Activated CD4-positive, alpha-beta T cell treated with anti-CD3 and anti-CD28 coated beads, Interleukin-2, amount 50 U/mL, for 1 hour (primary cell): ENCODE measurements at places on chromosomes 4 and X.

DNA sequence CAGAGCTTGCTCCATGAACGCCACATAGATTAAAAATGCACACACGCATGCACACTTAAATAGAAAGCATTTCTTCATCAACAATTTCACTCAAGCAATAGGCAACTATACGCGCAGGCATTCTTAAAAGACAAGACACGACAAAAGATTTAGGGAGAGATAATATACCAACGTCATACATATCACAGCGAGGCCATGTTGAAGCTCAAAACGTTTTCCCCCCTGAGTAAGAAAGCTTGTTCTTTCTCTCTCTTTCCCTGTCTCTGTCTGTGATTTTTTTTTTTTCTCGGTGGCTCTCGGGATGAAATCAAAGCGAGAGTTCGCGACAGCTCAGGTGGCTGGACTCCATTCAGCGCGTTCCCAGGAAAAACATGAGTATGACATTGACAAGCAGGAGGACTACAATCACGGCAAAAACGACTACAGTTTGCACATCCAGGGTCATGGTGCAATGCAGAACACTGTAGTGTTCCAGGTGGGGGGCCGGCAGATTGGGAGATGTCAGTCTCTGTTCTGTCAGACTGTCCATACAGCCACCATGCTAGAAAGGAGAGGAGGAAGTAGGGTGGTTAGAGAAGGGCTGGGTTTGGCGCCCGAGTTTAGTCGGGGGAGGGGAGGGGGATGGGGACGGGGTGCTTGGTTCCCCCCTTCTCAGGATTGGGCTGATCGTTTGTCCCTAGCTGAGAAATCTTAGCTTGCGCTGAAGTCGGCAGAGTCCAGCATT lies 30.7 kb downstream of the ARHGEF9 start:
- peak; percentile 11 for DNase-seq

DNA sequence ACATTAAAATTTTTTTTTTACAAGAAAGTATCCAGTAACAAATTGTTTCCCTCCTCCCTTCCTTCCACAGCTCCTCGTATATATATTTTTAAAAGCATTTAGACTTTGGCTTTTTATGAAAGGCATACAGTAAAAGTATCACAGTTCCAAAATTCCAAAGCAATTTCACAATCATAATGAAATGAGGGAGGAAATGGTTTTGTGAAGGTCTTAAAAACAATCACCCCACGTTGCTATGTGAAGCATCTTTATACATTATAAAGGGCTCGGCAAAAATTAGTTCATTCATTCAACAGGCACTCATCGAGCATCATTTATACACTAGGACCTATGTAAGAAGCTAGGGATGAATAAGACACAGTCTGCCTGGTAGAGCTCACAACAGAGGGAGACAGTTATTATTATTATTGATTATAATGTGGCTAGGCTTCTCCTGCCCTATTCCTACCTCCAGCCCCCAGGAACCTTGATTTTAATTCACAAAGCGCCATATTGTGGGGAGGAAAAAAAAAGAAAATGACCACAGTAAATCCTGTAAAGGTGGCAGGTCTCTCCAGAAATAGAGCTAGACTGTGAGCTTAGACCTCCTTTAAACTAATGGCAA lies 239.9 kb downstream of the MAML3 start:
- DNase-seq, result no peak

GRCh38 chr4:30757357-30757756 lies 37.2 kb downstream of the PCDH7 start:
- no peak for DNase-seq

DNA sequence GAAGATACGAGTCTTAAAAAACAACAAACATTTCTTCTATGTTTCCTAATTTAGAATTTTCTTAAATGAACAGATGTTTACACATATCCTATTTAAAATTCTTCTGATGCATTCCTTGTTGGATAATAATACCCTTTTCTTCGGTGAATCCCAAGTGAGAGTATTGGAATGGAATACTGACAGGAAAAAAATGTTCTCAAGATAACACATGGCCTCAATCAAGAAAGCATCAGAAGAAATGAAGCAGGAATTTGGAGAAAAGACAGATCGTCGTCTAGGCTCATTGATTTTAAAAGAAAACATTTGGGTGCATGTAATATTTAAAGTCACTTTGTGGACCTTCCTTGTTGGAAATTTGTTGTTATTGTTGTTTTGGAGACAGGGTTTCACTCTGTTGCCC lies 196.9 kb upstream of the ANK2 start:
- no peak for DNase-seq

DNA sequence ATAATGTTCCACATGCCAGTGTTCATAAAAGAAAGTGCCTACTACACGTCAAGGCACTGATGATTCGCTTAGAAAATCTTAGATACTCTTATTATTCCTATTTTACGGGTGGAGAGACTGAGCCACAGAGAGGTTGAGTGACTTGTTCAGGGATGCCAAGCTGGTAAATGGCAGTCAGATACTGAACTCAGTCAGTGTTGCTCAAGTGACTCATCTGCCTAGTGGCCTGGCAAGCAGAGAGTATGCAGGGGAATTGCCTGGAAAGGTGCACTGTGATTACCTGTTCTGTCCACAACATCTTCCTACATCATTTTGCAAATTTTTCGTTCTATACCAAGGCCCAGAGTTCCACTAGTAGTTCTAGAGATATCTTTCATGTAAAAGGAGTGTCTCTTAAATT lies 68.4 kb downstream of the RAPGEF2 start:
- no peak for DNase-seq

DNA sequence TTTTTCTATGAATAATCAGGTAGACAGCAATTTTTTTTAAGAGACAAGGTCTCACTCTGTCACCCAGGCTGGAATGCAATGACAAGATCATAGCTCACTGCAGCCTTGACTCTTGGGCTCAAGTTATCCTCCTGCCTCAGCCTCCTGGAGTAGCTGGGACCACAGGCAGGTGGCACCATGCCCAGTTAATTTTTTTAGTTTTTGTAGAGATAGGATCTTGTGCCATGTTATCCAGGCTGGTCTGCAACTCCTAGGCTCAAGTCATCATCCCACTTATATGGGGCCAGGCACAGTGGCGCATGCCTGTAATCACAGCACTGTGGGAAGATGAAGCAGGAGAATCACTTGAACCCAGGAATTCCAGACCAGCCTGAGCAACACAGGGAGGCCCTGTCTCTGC lies 26.8 kb downstream of the AFAP1 start:
- no peak for DNase-seq

DNA sequence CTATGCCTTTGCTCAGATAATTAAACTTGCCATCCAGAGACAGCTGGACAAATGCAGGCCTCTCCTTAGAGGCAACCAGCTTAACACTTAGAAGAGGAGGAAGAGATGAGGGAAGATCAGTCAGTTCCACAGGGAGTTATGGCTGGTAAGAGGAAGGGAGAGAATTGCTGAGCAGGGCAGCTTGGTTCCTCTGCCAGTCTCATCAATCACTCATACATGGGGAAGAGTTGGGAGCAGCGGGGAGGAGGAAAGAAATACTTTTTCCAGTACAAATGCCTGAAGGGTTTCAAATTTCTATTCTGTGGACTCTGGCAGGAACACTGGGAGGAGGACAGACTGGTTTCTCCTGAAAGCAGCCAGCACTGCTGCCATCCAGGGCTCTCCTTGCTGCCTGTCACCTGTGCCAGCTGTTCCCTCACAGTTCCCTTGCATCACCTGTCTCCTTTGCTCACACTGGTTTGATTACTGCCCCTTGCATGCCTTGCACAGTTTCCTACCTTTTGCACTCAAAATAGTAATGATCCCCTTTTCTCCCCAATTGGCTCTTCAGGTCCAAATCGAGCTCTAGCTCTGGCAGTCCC lies 59.5 kb downstream of the PGRMC2 start:
- DNase-seq, result no peak

DNA sequence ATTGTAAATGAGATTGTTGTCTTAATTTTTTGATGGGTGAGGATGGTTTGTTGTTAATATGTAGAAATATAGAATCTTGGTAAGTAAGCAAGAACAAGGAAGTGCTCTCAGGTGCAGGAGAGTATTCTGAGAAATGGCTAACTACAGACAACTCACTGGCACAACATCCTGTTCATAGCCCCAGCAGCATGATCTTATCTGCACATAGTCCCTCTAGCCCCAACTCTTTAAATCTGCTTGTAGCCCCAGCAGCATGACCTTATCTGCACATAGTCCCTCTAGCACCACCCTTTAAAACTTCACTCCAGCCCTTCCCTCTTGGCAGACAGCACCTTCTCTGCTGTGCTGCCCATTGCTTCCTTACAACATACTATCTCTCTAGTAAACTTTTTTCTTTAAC lies 1957.1 kb upstream of the ADGRL3 start:
- no peak for DNase-seq

DNA sequence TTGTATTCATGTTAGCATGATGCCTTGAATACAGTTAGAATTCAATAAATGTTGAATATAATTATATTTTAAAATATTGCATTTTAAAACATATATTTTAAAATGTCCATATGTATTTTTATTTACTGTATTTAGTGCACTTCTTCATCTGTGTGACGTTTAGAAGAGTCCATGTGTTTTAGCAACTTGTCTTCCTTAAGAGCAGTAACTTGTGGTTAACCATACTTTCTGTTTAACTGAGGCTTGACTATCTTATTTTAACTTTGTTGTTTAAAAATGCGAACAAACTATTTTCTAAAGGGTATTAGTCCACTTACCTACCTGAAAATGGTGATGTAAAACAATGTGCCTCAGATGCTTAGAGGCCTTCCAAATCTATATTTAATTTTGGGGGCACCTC lies 858 bp downstream of the DMP1 start:
- no peak for DNase-seq

GRCh38 chrX:140524556-140524955 lies 19.7 kb upstream of the SOX3 start:
- DNase-seq, result no peak

- no peak for DNase-seq
These were observed 37.6 kb downstream of the C4orf50 start for GRCh38 chr4:5980436-5981155.

DNA sequence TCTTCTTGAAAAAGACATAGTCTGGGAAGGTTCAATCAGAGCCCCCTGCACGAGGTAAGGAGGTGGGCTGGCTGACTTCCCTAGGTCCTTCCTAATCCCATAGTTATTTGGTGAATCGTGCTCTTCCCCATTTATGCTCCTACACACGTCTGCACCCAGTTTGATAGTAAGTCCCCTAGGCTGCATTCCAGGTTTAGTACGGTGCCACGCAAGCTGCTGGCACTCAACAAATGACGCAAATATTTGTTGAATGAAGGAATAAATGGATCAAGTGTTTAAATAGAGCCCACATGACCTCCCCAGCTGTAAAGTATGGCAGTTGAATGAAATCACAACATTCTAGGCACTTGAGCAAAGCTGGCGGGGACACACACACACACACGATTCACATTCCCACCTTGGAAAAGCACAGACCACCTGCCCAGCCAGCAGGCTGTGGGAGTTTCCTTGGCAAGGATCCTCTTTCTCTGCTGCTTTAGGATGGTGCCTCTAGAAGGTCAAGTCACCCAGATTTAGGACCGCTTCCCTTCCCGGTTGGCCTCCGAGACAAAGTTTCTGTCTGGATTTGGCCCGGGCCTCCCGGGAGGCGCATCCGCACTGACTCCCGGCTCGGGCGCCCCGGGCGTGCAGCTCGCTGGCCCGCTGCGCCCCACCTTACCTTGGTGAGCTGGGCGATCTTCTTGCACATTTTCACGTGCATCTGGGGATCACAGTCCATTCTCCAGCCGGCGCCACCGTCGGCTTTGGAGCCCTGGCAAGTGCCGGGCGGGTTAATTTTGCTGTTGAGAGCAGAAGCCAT lies 721 bp downstream of the FAM184B start:
- DNase-seq, result no peak

GRCh38 chr4:39124885-39125599 lies 57.3 kb upstream of the WDR19 start:
- DNase-seq, result no peak

DNA sequence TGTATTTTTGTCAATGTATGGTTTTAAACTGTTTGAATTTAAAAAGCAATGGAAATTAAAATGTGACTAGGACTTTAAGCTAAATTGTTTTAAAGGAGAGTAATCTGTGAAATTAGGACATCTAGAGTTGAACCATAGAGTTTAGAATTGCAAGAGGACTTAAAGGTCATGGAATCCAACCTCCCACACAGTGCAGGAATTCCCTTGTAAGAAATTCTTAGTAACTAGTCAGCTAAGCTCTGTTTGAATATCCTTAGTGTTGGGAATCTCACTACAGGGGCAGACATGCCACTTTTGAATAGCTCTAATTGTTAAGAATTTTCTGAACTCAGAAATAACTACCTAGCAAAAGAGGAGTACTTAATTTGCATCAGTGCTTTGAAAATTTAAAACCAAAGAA lies 292.9 kb downstream of the IL1RAPL1 start:
- DNase-seq, result no peak

DNA sequence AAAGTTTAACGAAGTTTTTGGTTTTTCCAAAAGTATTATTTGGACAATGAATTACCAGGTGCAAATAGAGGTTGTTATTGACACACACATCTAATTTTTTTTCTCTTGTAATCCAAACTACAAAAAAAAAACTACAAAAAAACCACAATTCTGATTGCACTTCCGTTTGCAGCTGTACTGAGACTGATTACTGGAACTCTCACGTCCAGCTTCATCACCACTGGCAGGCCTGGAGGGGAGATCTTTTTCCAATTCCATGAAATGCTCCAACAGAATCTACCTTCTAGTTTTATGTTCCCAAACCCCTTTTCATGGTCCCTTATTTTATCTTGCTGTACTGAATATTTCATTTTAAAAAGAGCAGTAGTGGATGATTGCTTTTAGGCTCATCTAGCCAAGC lies 1118.3 kb downstream of the C4orf33 start:
- no peak for DNase-seq

- no peak for DNase-seq
These were observed 53.3 kb downstream of the FBXL5 start for GRCh38 chr4:15601862-15602261.

DNA sequence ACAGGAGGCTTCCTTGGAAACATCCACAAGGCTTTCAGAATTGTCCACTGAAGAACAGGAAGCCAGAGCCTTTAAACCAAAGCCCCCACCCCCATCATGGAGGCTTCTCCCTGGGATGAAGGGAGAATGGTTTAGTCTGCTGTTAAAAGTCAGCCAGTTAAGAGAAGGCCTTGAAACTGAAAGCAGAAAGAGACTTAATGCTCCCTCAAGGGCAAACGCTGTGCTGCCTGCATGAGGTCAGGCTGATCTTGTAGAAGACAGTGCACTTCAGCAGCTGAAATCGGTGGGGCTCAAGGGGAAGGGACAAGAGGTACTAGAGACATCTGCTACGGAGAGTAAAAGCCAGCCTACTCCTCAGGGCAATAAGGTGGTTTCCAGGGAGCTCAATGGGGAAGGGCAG lies 69.0 kb downstream of the HPRT1 start:
- DNase-seq, result no peak

- DNase-seq, result no peak
These were observed 3.6 kb downstream of the ABLIM2 start for GRCh38 chr4:8155048-8155447.

DNA sequence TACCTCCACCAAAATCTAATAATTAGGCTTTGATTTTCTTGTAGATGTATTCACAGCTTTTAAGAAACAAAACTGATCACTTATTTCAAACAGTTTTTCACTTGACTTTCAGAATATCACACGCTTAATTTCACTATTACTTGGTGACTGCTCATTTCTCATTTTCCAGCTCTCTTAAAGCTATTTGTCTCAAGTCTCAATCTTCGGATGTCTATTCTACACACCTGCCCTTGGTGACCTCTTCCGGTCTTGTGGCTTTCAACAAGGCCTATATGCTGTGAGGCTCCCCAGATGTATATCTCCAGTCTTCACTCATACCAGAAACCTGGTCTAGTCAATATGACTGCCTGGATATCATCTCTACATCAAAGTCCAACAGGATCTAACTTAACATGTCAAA lies 34.9 kb upstream of the ANXA10 start:
- no peak for DNase-seq

- DNase-seq, result no peak
These were observed 222.4 kb downstream of the GPAT3 start for GRCh38 chr4:83758285-83758684.

- DNase-seq, result no peak
These were observed 5.5 kb downstream of the PNMA3 start for GRCh38 chrX:153061732-153062131.
